ENCODE measurements at places on chromosomes 11 and 22. TPM values are rescaled to one million over a fixed set of nuclear protein-coding genes. Genes with fewer than 3 reads are reported as not detected.

- DNase-seq = no peak
Observed at GRCh38 chr22:23774114-23774921, 1.7 kb downstream of the MMP11 start.

The JHY gene
- polyA plus RNA-seq = 3.7 TPM

DNA sequence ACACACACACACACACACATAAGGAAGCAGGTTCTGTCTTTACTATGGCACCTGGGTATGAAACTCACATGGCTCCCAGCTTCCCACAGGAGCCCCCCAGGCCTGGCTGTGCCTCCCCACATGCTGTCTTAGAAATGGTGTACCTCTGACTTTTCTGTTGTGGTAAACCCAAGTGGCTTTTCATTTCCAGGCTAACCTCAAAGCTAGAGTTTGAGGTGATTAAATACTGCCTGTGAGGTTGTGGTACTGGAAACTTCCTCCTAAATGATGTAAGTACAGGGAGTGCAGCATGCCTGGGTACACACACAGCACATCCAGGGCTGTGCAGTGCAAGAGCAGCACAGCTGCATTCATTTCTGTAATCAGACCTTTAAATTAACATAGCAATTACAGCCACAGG lies 34.4 kb downstream of the ME3 start:
- DNase-seq = no peak

DNA sequence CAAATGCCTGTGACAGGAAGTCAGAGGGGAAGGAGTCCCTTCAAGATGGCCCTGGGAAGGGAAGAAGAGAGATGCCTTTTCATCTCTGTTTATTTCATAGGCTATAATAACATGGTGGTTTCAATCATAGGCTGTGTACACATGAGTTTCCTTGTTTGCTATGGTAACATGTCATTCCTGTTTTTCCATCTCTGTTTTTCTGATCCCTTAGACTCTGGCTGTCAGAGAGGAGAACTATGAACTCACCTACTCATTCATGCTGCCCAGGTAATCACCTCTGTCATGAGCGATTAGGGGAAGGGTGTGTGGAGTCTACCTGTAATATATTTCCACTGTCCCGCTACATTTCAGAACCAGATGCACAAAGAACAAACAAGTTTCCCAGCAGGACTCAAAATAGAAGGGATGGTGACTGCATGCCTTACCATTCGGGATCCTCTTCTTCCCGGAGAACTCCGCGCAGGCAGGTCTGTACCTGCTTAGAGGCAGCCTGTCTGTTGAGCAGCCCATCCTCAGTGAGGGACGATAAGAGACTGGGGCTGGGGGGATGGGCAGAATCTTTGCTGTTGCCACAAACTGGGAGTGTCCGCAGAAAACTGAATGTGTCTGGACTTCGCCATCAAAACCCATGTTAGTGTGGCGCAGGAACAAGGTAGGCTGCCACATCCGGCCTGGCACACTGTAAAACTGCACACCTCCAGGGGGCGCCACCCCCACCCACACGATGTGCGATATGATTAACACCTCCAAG lies 7.1 kb upstream of the PEX26 start:
- DNase-seq = no peak

GRCh38 chr11:110968348-110969062 lies 256.3 kb upstream of the ARHGAP20 start:
- DNase-seq = no peak

The DNAJB7 gene
- polyA plus RNA-seq = not detected

The MS4A6E gene
- polyA plus RNA-seq = 0.63 TPM

The RFPL2 gene
- 0.10 TPM for polyA plus RNA-seq

The CCT8L2 gene
- polyA plus RNA-seq = not detected

DNA sequence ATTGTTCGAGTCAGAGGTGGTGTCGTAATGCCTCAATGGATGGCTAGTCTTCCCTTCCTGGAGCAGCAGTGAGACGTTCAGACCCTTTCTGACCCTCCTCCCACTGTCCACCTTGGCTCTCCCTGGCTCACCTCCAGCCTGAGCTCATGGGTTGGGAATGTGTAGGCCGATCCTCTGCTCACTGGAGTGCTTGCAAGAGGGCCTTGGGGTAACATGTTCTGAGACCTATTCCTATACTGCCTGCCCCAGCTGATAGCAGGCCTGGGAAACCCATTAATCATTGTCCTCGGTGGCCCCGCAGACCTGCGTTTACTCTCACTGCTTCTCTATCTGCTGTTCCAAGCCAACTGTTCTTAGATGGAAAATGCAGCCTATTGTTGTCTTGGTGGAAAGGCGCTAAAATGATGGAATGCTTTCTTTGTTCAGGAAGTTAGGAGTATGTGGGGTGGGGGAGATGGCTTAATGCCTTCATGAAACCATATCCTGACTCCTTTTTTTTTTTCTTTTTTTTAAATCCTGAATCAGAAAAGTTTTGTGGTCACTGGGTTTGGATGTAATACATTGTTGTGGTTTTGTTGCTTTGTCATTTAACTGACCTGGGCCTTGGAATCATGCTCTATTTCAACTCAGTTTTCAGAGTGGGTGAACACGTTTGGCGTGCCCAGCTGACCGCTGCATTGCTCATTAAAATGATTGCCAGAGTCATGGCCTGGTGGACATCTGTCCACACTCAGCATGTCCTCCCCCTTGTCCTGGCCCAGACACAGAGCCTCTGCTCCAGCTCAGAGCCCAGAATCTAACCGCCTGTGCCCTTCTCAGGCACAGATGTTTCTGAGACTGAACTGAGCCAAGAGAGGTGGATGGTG lies 72.5 kb downstream of the MICAL2 start:
- peak; percentile 46 for DNase-seq

The MDK gene
- 26.9 TPM for polyA plus RNA-seq

The WNT7B gene
- polyA plus RNA-seq = 3.5 TPM

The APOL6 gene
- 13.6 TPM for polyA plus RNA-seq

DNA sequence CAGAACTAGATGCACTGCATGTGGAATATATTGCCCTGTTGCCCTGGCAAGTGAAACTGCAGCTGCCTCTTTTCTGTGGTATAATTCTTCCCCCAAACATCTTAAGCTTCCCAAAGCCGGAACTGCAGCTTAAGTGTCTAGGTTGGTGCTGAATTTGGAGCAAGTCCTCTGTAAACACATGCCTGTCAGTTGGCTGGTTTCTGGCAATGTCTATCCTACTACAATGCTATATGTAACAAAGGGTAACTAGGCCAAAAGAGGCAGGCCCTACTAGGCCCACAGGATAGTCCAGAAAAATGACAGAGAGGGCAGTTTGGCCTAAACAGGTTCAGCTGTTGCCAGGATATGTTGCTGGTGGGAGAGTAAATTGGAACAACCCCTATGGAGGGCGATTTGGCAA lies 27.9 kb downstream of the ASCC2 start:
- no peak for DNase-seq

DNA sequence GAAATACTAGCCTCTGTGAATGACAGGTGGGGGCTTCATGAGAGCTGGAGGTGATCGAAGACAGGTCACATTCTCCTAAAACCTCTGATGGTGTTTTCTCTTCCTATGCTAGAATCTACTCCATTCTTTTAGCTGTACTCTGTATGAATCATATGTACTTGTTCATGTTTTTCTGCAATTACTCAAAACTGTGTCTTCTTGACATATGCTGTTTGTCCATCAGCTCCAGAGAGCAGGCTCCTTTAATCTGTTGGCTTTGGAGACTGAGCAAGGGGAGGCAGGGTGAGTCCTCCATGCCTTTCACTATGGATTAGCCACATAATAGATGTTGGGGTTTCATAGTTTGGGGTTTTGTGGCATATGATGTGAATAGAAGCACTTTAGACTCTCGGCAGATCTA lies 598.8 kb downstream of the NTM start:
- DNase-seq = no peak

GRCh38 chr22:21451545-21452520 lies 15.4 kb upstream of the TMEM191C start:
- DNase-seq = no peak

DNA sequence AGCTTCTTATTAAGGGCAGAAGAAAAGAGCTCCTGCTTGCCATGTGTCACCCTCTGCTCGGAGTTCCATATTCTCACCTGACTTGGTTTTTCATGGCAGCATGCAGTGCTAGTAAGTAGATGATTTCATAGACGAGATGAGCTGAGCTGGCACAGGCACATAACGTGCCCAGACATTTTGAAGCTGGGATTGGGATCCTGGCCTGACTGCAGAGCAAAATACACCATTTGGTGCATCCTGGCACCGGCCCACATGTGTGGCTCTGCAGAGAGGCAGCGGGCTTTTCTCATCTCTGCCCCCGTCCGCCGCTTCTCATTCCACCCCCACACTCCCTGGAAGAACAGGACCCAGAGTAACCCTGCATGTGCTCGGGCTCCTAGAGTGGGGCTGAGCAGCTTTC lies 24.8 kb downstream of the FAM118A start:
- DNase-seq = no peak

The MICALL1 gene
- 12.9 TPM for polyA plus RNA-seq

The AQP11 gene
- 0.22 TPM for polyA plus RNA-seq

The PIWIL4 gene
- 3.7 TPM for polyA plus RNA-seq

DNA sequence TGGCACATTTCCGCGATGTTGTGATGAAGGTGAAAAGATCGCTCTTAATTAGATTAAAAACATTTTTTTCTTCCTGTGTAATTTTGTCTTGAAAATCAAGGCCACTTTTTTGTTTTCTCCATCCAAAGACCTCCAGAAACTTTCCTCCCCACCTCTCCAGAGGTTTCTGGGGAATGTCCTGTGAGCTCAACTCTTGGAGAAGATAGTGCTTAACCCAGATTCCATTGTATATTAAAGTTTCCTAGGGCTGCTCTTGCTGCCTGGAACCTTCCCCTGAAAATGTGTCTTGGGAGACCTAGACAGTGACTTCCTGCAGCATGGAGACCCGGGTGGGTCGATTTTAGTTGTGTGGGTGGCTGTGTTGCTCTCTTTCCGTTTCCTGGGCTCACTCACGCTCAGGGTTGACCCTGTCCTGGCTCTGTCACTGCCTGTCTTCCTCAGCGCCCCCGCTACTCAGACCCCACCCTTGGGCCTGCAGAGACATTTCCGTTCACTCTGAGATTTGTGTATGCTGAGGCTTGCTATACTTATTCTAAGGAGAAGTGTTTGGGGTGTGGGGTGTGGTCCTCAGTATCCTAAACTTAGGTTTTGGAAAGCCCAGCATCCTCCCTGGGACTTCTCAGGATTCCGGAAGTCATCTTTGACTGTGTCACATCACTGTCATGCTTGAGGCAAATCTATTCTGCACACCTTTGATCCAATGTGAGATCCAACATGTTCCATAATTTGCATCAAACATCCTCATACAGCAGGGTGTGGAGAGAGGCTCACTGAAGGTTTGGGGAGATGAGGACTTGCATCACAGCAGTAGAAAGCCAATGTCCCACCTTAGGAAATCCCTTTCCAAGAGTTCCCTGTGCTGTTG lies 47.2 kb downstream of the KCNQ1OT1 start:
- no peak for DNase-seq

The TEX12 gene
- 0.31 TPM for polyA plus RNA-seq

GRCh38 chr11:32068134-32068870 lies 22.6 kb upstream of the RCN1 start:
- peak; percentile 18 for DNase-seq

The CWF19L2 gene
- 5.6 TPM for polyA plus RNA-seq

- DNase-seq = no peak
Observed at GRCh38 chr11:57279116-57279515, 42.1 kb upstream of the APLNR start.

GRCh38 chr11:128689591-128689947 lies 4.3 kb upstream of the FLI1 start:
- no peak for DNase-seq

GRCh38 chr11:58992489-58992888 lies 53.2 kb downstream of the GLYATL1 start:
- DNase-seq = no peak

- DNase-seq = no peak
Observed at GRCh38 chr11:11706028-11706427, 84.2 kb upstream of the GALNT18 start.

The TIMP3 gene
- 129 TPM for polyA plus RNA-seq

GRCh38 chr11:25775603-25776002 lies 556.3 kb upstream of the ANO3 start:
- DNase-seq = no peak

The GGTLC2 gene
- polyA plus RNA-seq = 7.0 TPM

The NUCB2 gene
- polyA plus RNA-seq = 101 TPM

DNA sequence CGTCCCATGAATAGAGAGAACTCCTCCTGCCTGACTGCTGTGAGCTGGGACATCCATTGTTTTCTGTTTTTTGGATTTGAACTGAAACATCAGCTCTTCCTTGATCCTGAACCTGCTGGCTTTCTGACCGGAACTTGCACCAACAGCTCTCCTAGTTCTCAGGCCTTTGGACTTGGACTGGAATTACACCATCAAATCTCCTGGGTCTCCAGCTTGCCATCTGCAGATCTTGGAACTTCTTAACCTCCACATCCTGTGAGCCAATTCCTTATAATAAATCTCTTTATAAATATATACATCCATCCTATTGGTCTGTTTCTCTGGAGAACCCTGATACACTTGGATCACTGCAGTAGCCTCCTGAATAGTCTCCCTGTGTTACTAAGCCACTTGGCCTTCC lies 42.1 kb downstream of the HTR3A start:
- no peak for DNase-seq

- no peak for DNase-seq
Observed at GRCh38 chr11:41102471-41102870, 357.0 kb downstream of the LRRC4C start.

GRCh38 chr11:94563848-94564467 lies 3.2 kb upstream of the PIWIL4 start:
- no peak for DNase-seq

The TPBGL gene
- polyA plus RNA-seq = 0.55 TPM

- DNase-seq = no peak
Observed at GRCh38 chr11:26891501-26891900, 102.4 kb upstream of the FIBIN start.

GRCh38 chr11:69393178-69393832 lies 88.2 kb upstream of the LINC01488 start:
- DNase-seq = no peak

The MS4A4E gene
- 0.33 TPM for polyA plus RNA-seq

DNA sequence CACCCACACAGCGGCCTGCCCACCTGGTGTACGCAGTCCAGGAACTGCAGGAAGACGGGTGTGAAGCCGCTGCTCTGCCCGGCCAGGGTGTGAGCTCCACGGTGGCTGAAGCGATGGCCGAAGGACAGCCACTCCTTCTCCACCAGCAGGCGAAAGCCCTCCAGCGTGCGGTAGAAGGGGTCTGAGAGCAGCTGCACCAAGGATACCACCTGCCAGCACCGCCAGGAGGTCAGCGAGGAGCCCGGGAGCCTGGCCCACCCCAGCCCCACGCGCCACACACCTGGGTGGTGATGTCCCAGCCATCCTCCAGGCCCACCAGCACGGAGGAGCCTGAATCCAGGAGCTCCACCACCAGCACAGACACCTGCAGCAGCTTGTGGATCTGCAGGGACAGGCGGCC lies 19.6 kb downstream of the SBF1 start:
- no peak for DNase-seq

GRCh38 chr11:18393581-18394274 lies 635 bp upstream of the LDHA start:
- no peak for DNase-seq

DNA sequence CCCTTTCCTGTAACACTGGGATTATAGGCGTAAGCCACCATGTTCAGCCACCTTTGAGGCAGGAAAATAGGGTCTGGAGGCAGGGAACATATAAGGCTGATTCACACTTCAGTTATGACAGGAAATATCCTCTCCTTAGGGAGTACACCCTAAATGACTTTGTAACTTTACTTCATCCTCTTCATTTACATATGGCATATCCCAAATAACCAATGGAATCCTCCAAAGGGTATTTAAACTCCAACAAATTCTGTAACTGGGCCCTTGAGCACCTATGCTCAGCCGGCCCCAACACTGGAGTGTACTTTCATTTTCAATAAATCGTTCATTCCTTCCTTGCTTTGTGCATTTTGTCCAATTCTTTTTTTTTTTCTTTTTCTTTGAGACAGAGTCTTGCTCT lies 1.6 kb upstream of the KAT5 start:
- DNase-seq = no peak
